GM12891 (cell line): ENCODE measurements at places on chromosomes 7 and 10.
A peak's percentile ranks its signal among the peaks of the same experiment; 100 is the strongest.

DNA sequence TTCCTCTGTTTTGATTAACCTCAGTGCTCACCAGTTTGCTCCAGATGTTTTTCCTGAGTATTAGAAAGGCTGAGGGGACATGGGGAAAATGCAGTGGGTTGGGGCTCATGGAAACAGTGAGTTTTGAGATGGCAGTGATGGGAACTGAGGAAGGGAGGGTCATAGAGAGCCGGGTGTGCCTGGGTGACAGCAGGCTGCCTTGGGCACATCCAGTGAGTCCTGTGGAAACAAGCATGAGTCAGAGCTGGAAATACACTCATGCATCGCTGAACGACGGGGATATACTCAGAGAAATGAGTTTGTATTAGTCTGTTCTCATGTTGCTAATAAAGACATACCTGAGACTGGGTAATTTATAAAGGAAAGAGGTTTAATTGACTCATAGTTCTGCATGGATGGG lies 202.2 kb downstream of the TMEM178B start:
- no peak for DNase-seq

- DNase-seq, result no peak
Observed at GRCh38 chr10:46298477-46299285, 11.9 kb downstream of the ANTXRL start.

- DNase-seq, result no peak
Observed at GRCh38 chr7:2269991-2270460, 28.0 kb downstream of the NUDT1 start.

- peak; percentile 11 for DNase-seq
Observed at GRCh38 chr10:24382979-24383663, 174.2 kb downstream of the KIAA1217 start.
